ENCODE measurements at places on chromosomes 4 and X.

GRCh38 chrX:115562480-115562847 is 1.5 kb downstream of the PLS3 start:
- no peak for DNase-seq

DNA sequence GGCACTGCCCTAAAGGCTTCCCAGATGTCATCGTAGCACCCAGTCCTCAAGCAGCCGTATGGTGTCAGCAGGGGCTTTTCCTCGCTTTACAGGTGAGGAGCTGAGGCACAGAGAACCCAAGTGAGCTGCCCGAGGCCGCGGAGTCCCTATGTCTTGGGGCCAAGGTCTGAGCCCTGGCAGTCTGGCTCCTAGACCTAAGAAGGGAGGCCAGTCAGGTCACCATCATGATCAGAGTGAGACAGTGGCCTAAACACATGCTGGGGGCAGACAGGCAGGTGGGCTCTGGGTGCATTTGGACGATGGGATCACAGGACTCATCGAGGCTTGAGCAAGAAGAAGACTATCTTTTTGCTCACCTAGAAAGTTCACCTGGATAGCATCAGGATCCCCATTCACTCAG is 94.9 kb downstream of the WFS1 start:
- DNase-seq, result no peak

- DNase-seq, result no peak
Observed at GRCh38 chr4:38347251-38347650, 316.7 kb upstream of the KLF3 start.

DNA sequence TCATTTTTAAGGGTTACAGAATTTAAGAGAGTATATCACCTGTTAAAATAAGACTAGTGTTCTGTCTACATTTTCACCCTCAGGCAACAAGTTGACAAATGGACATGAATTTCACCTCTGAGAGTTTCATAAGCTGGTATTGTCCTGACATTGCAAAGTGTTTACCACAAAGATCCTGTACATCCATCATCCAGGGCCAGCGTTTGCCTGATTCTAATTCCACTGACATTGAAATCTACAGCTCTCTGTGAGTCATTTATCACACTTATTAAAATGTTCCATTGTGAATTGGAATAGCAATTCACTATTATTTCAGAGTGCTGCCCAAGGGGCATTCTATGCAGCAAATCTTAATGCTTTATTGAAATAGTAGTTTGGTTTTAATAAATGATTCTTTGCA is 1499.4 kb upstream of the PCDH7 start:
- no peak for DNase-seq

GRCh38 chrX:56232221-56233082 is at the start of gene KLF8:
TSS of gene KLF8 (plus strand) at chrX:56232356. CDS start at chrX:56233335, 979 bp downstream.
- no peak for DNase-seq

DNA sequence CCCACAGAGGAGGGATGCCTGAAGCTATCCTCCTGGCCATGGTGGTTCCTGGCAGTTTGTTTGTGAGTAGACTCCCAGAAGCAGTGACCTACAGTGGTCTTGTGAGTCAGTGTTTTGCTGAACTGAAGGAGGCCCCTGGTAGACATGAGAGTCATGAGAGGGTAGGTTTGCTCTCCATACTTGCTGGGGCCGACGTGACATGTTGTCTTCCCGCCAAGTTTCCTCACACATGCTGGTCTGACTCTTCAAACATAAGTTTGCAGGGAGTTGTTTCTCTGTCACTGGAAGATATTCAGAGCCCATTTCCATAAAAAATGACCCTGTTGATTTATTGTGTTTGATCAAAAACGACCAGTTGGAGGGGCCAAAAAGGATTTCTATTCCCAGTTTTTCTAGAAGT is 131.1 kb upstream of the SCML1 start:
- no peak for DNase-seq

GRCh38 chr4:95465010-95465409 is 83.8 kb downstream of the UNC5C start:
- no peak for DNase-seq

- no peak for DNase-seq
Observed at GRCh38 chr4:87354168-87355102, 31.8 kb upstream of the HSD17B13 start.
